Spinal cord (tissue), 10 donors: ENCODE measurements at places on chromosomes 1 and 21. TPM values are rescaled to one million over a fixed set of nuclear protein-coding genes. Genes with fewer than 3 reads are reported as not detected.

CHD5 gene
- 22.0 TPM for total RNA-seq

DCDC2B gene
- total RNA-seq = 0.28 TPM

OR2M3 gene
- total RNA-seq = 0.40 TPM

LAX1 gene
- total RNA-seq = 0.11 TPM

FBLIM1 gene
- total RNA-seq = 9.3 TPM

BRDT gene
- total RNA-seq = 0.10 TPM

GSTM2 gene
- 50.6 TPM for total RNA-seq

DNA sequence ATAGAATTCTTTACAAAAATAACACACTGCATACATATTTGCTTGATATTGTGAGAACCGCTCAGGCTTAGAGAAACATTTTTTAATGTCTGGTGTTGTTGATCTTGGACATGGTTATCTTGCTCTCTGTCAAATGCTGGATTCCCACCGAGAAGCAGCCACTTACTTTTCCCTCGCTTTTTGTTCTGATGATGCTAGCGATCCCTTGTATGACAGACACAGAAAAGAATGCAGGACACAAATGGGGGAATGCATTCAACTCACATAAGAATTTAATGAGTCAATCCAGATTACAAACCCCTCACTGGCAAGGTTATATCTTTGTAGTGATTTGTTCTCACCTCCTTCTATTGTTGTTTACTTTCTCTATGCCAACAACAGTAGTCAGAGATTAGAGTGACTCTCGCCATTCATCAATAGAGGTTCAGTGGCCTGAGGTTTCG is 76.8 kb upstream of the AKT3 start:
- peak; percentile 36 for DNase-seq
- no peak overlapping the region for H3K4me3 ChIP-seq
- H3K4me1 ChIP-seq = peaks cover 17% of the 10 kb centered on the region
- H3K27ac ChIP-seq = no peak overlapping the region
- H3K27me3 ChIP-seq = no peaks in the 10 kb centered on the region

DNA sequence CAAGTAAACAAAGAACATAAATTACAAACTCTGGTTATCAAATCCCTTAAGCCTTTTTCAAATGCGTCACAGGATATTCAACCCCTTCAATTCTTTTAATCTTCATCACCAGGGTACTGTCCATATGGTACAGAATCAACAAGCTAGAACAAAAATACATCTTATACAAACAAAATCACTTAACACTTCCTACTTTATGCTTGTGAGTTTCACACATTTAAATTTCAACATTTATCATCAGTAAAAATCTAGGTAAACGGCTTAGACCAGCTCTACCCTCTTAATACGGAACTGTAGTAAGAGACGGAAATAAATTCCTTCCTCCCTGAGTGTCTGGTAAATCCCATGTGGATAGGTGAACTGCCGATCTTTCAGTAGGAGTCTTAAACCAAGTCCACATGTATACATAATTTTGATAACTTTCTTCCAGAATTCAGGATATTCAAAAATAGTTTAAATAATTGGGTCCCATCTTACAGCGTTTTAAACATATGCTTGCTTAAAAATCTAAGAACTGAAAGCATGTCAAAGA is 1.0 kb downstream of the CCDC181 start:
- H3K4me3 ChIP-seq = peak overlapping the region; percentile 92
- DNase-seq = peak; percentile 2
- H3K27me3 ChIP-seq = no peaks in the 10 kb centered on the region
- H3K4me1 ChIP-seq = no peaks in the 10 kb centered on the region
- no peak overlapping the region for H3K27ac ChIP-seq
- no peaks in the 10 kb centered on the region for H3K36me3 ChIP-seq

DNA sequence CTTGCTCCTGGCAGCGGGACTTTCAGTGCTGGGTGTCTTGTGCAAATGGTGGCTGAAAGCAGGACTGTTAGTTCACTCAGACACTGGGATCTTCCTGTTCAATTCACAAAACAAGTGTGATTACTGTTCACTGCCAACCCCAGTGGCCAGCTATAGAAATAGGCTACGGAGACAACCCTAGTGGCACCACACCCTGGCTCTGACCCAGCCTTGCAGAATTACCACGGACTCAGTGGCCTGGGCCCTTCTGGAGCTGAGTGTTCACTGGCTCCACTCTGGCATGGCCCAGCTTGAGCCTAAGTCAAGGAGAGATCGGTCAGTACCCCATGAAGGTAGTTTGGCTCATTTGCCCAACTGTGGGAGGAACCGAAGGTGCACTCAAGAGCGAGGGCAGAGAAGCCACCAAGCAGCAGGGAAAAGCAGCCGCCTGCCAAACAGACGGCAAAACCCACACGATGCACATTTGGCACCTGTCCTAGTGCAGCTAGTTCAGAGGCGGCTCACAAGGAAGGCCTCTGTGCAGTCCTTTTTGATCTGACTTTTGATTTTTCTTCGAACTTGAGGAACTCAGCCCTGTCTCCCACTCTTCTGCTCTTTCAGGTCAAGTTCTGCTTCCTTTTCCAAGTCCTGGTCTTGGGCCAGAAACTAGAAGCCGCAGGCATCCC is 5.9 kb downstream of the KIAA2013 start:
- no peak for DNase-seq
- no peak overlapping the region for H3K4me3 ChIP-seq
- H3K4me1 ChIP-seq = peaks cover 44% of the 10 kb centered on the region
- H3K36me3 ChIP-seq = peaks cover 77% of the 10 kb centered on the region
- no peak overlapping the region for H3K27ac ChIP-seq

DNA sequence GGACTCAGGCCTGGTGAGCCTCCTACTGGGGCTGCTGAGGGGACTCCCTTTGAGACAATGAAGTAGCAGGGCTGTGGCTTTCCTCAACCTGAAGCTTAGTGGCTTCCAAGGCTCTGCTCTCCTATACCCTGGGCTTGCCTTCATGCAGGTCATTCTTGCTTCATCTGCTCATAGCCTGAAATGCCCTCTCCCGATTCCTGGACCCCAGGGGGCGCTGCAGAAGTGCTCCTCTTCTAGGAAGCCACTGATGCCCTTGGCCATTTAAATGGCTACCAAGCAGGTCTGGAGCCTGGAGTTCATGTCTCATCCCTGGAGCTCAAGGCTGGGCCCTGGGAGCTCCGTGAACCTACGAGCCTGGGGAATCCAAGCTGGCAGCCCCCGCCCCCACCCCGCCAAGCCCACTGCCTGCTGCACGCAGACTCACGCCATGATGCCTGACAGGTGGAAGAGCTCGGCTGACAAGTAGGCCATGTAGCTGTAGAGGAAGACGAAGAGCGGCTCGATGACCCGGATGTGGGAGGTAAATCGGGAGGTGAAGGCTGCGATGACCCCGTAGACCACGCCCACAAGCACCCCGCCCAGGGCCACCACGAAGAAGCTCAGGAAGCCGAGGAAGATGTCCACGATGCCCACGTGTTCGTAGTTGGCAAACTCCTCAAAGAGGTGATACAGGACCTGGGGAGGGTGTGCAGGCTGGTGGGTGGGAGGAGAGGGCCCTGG is 45.7 kb downstream of the SLC9A1 start:
- H3K27me3 ChIP-seq = no peaks in the 10 kb centered on the region
- H3K4me1 ChIP-seq = peaks cover 13% of the 10 kb centered on the region
- no peak overlapping the region for H3K27ac ChIP-seq

- H3K36me3 ChIP-seq = no peaks in the 10 kb centered on the region
- no peaks in the 10 kb centered on the region for H3K4me1 ChIP-seq
- peak; percentile 20 for DNase-seq
- no peak overlapping the region for H3K4me3 ChIP-seq
- no peaks in the 10 kb centered on the region for H3K27me3 ChIP-seq
Observed at GRCh38 chr1:84632673-84633434, 57.4 kb downstream of the SSX2IP start.

DNA sequence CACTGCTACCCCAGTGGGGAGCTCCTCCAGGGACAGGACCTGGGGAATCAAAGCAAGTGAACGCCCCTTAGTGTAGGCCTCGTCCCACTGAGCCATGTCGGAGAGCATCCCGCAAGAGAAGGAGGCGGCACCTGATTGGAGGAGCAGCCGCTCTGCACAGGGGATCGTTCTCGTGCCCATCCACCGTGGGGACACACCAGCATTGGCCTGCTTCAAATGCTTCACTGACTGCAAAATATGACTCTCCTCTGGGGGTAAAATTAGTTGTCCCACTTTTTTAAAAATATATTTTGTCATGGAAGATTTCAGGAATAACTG is 111.0 kb downstream of the PDE9A start:
- H3K36me3 ChIP-seq = peaks cover 99% of the 10 kb centered on the region
- DNase-seq = no peak
- H3K4me1 ChIP-seq = no peaks in the 10 kb centered on the region

DNA sequence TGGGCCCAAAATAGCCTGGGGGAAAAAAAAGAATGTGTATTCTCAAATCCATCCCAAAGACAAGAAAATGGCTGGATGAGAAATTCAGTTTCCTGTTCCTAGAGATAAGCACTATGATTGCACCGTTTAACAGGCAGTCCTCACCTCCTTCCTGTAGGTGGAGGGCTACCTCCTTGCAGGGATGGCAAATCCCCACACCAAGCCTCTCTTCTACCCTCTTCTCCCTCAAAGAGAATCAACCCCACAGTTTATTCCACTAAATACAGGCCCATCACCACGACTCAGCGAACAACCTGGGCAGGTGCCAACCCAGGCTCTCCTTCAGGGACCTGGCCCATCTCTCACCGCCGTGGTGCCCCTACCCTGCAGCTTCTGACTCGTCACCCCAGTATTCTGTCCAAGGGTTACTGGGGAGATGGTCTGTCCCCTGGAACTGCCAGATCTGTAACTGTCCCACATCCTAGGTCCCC is 3.4 kb upstream of the CHD5 start:
- H3K4me1 ChIP-seq = peaks cover 18% of the 10 kb centered on the region
- DNase-seq = no peak
- H3K4me3 ChIP-seq = no peak overlapping the region
- H3K36me3 ChIP-seq = peaks cover 21% of the 10 kb centered on the region

- H3K4me1 ChIP-seq = no peaks in the 10 kb centered on the region
- no peak overlapping the region for H3K4me3 ChIP-seq
- H3K27me3 ChIP-seq = no peaks in the 10 kb centered on the region
- DNase-seq = no peak
Observed at GRCh38 chr1:56967900-56968832, 2.4 kb upstream of the C8B start.

- peak overlapping the region; percentile 71 for H3K27ac ChIP-seq
- DNase-seq = peak; percentile 49
Observed at GRCh38 chr1:205976708-205977401, 26.3 kb downstream of the RAB7B start.

DNA sequence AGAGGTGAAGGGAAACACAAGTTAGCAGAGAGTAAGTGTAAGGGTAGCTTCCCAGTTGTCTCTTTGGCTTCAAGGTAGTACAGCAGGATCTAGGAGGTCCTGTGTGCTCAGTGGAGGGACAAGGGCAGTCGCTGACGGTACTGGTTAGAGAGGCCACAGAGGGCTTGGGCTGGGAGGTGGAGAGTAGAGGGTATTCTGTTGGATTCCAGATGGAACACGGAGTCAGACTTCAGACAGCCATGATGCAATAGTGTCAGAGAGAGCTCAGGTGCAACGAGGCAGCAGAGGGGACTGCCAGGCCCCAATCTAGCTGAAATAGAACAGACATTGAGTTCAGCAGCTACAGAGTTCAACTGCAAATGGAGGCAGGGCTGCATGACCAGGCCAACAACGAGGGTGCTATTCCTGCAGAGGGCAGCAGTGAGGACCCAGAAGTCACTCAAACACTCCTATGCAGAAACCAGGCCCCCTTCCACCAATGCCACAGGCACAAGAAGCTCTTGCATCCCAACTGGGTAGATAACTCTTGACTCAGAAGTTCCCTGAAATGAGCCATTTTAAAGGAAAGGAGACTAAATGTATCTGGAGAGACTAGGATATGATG is 325.0 kb upstream of the ESRRG start:
- no peaks in the 10 kb centered on the region for H3K4me1 ChIP-seq
- no peak overlapping the region for H3K4me3 ChIP-seq
- no peak for DNase-seq
- peaks cover 5% of the 10 kb centered on the region for H3K36me3 ChIP-seq
- no peak overlapping the region for H3K27ac ChIP-seq

GRCh38 chr1:76148460-76148859 is 73.9 kb downstream of the ST6GALNAC3 start:
- peaks cover 2% of the 10 kb centered on the region for H3K27me3 ChIP-seq
- H3K27ac ChIP-seq = no peak overlapping the region
- no peak overlapping the region for H3K4me3 ChIP-seq
- DNase-seq = no peak

DNA sequence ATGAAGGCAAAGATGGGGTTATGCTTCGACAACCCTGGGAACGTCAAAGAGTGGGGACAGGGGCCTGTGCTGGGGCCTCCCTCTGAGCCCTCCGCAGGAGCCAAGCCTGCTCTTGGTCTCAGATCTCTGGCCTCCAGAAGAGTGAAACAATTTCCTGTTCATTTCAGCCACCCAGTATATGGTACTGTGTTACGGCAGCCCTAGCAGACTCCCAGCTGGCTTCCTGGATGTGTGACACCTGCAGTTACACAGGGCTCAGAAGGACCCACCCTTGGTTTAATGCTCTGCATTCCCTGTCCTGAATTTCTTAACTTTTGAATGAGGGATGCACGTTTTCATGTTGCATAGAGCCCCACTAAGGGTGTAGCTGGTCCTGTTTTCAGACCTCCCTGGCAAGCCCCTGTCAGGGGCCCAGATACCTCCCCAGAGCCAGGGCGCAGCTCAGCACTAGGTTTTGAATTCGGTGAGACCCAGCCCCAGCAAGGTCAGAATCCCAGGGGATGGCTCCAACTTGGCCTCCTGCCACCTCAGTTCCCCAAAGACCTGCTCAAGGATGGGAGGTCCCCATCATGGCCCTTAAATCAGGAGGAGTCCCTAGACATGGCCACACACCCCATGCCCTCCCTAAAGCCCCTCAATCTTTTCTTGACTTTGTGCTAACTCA is 79.0 kb upstream of the IFFO2 start:
- H3K27ac ChIP-seq = no peak overlapping the region
- DNase-seq = no peak
- no peaks in the 10 kb centered on the region for H3K36me3 ChIP-seq
- H3K4me1 ChIP-seq = peaks cover 16% of the 10 kb centered on the region
- H3K4me3 ChIP-seq = no peak overlapping the region

- H3K36me3 ChIP-seq = peaks cover 18% of the 10 kb centered on the region
- peak; percentile 39 for DNase-seq
- no peaks in the 10 kb centered on the region for H3K27me3 ChIP-seq
- no peaks in the 10 kb centered on the region for H3K4me1 ChIP-seq
- H3K4me3 ChIP-seq = no peak overlapping the region
Observed at GRCh38 chr1:203686091-203686632, 59.5 kb downstream of the ATP2B4 start.

- no peaks in the 10 kb centered on the region for H3K36me3 ChIP-seq
- no peaks in the 10 kb centered on the region for H3K4me1 ChIP-seq
- H3K4me3 ChIP-seq = no peak overlapping the region
- DNase-seq = no peak
Observed at GRCh38 chr1:4227986-4228385, 327.9 kb upstream of the C1orf174 start.

- H3K4me1 ChIP-seq = no peaks in the 10 kb centered on the region
- H3K27me3 ChIP-seq = no peaks in the 10 kb centered on the region
- H3K36me3 ChIP-seq = no peaks in the 10 kb centered on the region
- no peak overlapping the region for H3K4me3 ChIP-seq
Observed at GRCh38 chr1:12150456-12151200, 16.2 kb upstream of the TNFRSF1B start.

- peaks cover 25% of the 10 kb centered on the region for H3K4me1 ChIP-seq
- H3K27me3 ChIP-seq = no peaks in the 10 kb centered on the region
- no peaks in the 10 kb centered on the region for H3K36me3 ChIP-seq
- DNase-seq = peak; percentile 65
- H3K4me3 ChIP-seq = peak within 1 kb of the TSS; percentile 64
- H3K27ac ChIP-seq = peak within 1 kb of the TSS; percentile 65
Observed at GRCh38 chr1:159171254-159171687, at the start of gene CADM3. Gene CADM3 (plus strand): TSS chr1:159171615. CDS start chr1:159171766, 151 bp downstream.

- H3K36me3 ChIP-seq = no peaks in the 10 kb centered on the region
- peaks cover 4% of the 10 kb centered on the region for H3K4me1 ChIP-seq
- DNase-seq = no peak
- H3K27me3 ChIP-seq = no peaks in the 10 kb centered on the region
Observed at GRCh38 chr1:119773711-119774241, 5.1 kb upstream of the HMGCS2 start.
